Astrocyte of the hippocampus (primary cell): ENCODE measurements at places on chromosomes 5 and 9.

DNA sequence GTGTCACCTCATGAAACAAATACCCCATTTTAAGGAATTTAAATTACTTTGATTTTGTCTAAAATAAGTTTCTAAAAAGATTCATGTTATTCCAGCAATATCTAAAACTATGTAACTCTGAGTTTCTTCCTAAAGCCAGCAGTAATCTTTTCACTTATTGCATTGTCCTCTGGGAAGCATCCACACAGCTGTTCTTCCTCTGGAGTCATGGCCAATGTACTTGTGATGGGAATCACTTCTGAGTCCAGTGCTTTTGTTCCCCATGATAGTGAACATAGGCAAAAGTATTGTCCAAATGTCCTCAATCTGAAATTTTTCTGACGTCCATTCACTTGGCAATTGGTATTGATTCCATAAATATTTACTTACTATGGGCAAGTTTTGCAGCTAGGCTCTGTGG is 125.0 kb downstream of the STARD4 start:
- no peak for DNase-seq

DNA sequence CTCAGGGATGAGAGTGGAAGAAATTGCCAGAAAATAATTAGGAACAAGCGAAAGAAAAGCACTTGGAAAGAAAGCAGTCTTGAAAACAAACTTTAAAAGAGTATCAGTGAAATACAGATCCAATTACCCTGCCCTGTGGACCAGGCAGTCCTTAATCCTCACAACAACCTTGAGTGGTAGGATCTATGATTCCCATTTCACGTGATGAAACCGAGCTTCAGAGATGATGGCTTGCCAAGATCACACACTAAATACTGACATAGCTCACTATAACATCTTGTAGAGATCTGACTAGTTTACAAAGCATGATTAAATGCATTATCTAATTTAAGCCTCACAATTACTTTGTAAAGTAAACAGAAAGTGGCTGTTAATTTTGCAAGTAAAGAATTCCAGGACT is 55.5 kb upstream of the ABCA1 start:
- DNase-seq: no peak

DNA sequence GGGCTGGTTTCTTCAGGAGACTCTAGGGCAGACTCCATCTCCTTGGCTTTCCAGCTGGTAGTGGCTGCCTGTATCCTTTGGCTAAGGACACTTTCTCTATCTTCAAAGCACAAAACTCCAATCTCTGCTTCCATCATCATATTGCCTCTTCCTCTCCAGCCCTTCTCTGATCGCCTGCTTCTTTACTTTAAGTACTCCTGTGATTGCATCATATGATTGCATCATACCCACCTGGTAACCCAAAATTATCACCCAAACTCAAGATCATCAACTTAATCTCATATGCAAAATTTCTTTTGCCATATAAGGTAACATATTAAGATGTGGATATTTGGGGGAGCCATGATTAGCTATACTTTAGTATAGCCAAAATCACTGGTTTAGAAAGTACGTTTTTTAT is 1092.6 kb upstream of the CDH6 start:
- no peak for DNase-seq

DNA sequence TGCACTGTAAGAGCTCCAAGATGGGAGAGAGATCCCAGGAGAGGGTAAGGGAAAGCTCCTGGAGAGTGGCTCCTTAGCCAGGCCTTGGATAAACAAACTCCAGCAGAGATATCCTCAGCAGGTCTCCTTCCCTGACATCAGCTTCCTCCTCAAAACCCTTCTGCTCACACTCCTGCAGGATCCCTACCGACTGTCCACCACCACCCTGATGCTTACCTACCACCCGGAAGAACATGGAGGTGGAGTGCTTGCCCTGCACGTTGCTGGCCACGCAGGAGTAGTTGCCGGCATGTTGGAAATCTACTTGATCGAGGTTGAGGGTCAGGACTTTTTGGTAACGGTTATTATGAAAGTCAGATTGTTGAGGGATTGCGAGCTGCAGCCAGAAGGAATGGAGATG is 9.3 kb downstream of the CSF1R start:
- DNase-seq: no peak

- peak; percentile 16 for DNase-seq
Observed at GRCh38 chr9:30723656-30724055, 1660.8 kb upstream of the ACO1 start.

GRCh38 chr9:79617395-79617794 is 45.6 kb downstream of the TLE4 start:
- peak; percentile 66 for DNase-seq

DNA sequence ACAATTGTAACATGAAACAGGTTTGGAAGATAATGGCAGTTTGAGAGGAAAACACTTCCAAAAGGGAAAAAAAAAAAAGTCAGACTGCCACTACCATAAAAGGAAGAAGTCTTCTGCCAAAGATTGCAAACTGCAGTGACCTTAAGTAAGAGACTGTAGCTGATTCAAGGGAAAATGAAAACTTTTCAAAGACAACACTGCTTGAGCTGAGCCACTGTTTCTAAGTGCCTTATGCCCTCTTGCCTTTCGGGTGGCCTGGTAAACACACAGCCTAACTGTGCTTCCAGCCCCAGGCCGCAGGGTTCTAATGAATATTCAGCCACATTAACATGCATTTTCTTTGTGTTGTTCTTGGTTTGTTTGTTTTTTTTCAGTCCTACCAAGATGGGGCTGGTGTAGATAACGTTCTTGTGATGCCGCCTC is 354.6 kb downstream of the BNC2 start:
- peak; percentile 76 for DNase-seq

DNA sequence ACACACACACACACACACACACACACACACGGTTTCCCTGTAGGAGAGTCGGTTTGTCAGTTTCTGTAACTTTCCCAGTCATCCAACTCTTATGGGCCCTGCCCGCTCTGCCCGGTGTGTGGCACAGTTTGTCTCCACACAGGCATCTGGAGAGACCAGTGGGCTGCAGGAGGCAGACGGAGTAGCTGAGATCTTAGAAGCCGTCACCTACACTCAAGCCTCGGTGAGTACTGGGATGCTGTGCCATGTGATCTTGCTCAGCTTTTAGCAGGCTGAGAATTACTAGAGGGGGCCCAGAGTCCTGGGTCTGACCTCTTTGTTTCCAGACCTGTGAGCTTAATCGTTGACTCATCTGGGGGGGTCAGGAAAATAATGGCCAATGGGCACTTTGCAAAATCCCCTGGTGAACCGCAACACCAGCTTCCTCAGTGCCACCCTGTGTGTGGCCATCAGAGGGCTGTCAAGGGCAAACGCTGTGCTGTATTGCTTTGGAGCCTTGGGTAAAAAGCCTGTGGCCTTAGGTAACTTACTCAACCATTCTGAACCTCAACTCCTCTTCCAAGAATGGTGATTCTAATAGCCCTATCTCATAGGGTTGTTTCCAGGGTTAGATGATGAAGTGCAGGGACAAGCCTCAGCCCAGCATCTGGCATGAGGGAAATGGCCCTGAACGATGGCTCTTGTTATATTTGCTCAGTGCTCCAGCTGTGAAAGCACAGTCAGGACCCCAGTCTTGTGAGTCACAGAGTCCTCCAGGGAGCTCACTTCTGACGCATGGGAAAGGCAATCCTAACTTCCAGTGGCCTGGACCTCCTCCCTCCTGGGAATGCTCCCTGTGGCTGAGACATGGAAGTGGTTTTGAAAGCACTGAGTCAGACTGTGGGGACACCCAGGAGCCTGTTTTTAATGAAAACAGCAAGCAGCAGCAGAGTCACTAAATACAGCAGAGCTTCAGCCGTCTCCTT is 45.6 kb downstream of the COL15A1 start:
- DNase-seq: peak; percentile 97

GRCh38 chr5:172488221-172488620 is 33.9 kb upstream of the SH3PXD2B start:
- no peak for DNase-seq
